ENCODE measurements at places on chromosomes 7 and 10. TPM values are rescaled to one million over a fixed set of nuclear protein-coding genes. Genes with fewer than 3 reads are reported as not detected.

The FASTK gene
- total RNA-seq, result 121 TPM

GRCh38 chr10:47288916-47289495 lies 11.0 kb upstream of the GDF10 start:
- peak; percentile 34 for DNase-seq

The CHCHD2 gene
- total RNA-seq, result 323 TPM

DNA sequence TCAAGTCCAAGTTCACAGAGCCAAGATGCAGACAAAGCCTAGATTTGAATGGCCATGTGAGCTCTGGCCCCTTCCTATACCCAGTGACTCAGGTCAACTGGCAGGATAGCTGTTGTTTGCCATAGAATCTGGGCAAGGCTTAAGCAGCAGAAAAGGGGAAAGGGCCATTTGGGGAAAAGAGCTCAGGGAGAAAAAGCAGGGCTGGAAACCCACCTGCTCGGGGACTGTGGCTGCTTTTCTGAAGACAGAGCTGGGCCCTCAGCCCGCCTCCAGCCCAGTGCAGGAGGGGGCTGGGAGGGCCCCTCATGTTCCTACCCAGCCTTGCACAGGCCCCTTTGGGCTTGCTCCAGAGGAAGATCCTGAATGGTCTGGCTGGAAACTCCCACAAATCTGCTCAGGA lies 32.6 kb upstream of the HABP2 start:
- DNase-seq, result no peak

GRCh38 chr10:100303724-100304319 lies 17.3 kb upstream of the BLOC1S2 start:
- DNase-seq, result no peak

DNA sequence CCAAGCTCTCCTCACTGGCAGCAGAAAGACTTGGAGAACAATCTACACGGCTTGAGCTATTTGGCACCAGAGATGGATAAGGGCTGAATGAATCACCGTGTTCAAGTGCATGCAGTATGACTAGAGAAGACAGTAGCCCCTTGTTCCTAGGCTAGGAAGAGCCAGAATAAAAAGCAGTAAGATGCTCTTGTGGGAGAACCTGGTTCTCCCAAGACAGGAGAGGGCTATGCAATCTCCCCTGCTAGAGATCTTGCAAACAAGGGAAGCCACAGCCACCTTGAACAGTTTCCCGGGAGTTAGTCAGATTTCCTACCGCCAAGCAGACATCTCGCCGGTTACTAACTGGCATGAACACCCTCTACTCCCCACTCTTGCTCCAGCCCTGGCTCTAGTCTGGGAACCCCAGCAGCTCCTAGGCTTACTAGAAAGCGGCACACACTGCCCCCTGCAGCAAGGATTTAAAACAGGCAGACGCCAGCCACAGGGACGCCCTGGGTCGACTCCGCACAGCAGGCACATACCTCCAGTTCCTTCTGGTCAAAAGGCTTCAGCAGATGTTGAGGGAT lies 107.3 kb downstream of the SMURF1 start:
- DNase-seq, result no peak

The ITGB8 gene
- total RNA-seq, result 7.9 TPM

DNA sequence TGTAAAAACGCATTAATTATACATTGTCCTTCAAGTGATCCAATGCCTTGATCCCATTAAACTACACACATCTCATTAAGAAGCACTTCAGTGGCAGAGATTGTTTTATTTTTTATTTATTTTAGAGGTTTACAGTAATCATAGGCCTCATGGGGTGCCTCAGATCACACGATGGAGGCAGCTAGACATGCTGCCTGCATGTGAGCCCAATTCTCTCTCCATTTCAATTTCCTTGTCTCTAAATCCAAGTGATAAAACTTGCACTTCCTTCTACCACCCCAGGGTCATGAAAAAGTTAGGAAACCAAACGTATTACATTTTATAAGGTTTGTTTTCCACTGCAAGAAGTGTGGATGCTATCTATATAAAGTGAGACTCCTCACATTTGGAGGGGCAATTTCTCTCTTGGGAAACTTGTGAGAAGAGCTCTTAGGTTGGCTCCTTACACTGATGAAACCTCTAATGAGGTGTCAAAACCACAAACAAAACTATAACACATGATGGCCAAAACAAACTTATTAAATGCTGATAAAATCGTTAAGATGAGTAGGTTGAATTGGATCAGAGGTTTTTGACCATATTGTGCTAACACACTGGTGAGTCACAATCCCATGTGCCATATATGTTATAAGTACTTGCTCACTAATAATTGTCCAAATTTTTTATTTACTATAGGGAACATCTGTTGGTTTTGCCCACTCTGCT lies 22.3 kb upstream of the XPNPEP1 start:
- no peak for DNase-seq

The PHYHIPL gene
- not detected for total RNA-seq

GRCh38 chr10:129605266-129605985 lies 138.4 kb downstream of the MGMT start:
- DNase-seq, result no peak

The CXCL12 gene
- 288 TPM for total RNA-seq

GRCh38 chr10:14456870-14457266 lies 126.1 kb upstream of the FRMD4A start:
- DNase-seq, result no peak

- DNase-seq, result no peak
These were observed 172.5 kb downstream of the VTI1A start for GRCh38 chr10:112619556-112619955.

- no peak for DNase-seq
These were observed 13.3 kb downstream of the PARP12 start for GRCh38 chr7:140049339-140050024.

The C10orf62 gene
- not detected for total RNA-seq

DNA sequence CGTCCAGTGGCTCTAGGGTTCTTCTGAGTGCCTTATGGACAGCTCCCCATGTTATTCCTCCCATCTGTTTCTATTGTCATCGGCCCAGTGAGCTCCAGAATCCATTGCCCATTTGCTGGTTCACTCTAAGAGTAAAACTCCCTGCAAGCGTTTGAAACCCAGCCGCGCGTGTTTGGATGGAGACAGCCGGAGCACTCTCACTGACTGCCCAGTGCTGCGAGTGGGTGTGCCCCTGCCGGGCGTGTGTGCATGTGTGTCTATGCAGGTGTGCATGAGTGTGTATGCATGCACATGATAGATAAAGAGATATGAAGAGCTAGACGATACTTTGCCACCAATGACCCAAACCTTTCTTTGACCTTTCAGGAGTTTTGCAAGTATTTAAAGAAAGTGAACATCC lies 347.2 kb upstream of the MKI67 start:
- DNase-seq, result no peak

- no peak for DNase-seq
These were observed 71.9 kb upstream of the DUSP5 start for GRCh38 chr10:110425684-110426293.

DNA sequence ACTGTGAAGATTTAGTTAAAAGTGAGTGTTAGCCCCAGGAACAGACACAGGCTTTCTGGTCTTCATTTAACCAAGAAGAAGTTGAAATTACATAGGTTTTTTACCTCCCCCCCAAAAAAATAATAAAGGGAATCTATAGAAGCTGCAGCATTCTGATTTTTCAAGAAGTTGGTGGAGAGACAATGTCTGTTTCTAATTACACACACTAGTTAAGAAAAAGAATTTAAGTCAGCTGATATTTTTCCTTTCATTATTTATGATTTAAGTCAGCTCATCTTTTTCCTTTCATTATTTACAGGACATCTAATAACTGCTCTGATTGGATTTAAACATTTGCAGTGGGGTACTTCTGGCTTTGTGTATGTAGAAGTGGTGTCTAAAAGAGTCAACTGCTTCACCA lies 201.4 kb upstream of the NRP1 start:
- no peak for DNase-seq

- DNase-seq, result peak; percentile 21
These were observed 308.8 kb downstream of the PTPRN2 start for GRCh38 chr7:158278745-158279320.

The NRP1 gene
- 122 TPM for total RNA-seq

DNA sequence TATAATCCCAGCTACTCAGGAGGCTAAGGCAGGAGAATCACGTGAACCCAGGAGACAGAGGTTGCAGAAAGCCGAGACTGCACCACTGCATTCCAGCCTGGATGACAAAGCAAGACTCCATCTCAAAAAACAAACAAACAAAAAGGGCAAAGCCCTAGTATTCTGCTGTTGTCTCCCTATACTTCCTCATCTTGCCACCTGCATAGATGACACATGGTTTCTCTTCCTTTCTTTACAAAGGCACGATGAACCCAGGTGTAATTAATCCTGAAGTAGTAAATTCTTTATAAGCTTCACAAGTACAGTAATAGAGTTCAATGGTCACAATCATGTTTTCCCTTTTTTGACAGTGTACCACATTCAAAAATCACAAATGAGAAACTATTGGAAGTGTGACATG lies 9.8 kb upstream of the ZNF727 start:
- DNase-seq, result no peak

The SORBS1 gene
- total RNA-seq, result 416 TPM

- no peak for DNase-seq
These were observed 57.3 kb upstream of the GSAP start for GRCh38 chr7:77473229-77474005.

The FRAT1 gene
- 5.2 TPM for total RNA-seq

DNA sequence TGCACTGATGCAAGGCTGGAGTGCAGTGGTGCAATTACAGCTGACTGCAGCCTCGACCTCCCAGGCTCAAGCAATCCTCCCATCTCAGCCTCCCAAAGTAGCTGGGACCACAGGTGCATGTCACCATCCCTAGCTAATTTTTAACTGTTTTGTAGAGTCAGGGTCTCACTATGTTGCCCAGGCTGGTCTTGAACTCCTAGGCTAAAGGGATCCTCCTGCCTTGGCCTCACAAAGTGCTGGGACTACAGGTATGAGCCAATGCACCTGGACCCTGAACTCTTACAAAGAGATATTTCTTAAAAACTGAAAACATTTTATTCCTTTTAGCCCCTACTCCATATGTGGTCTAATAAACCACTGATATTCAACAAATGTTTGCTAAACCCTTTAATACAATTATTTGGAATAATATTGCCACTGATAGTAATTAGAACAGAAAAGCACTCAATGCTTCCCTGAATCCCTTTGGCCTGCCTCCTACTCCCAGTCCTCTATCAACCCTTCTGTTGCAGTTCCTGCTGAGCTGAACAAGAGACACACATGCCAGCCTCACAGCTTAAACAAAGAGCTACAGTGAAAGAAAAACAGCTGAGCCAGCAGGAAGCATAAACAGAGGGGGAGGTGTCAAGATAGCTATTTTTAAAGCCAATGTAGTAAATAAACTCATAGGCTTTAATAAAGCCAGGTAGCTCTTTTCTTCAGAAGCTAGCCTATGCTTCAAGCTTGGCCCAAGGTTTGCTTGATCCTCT lies 7.0 kb upstream of the GNAI1 start:
- DNase-seq, result no peak

The CDK1 gene
- not detected for total RNA-seq

The SUN3 gene
- total RNA-seq, result not detected

The TRIM50 gene
- not detected for total RNA-seq

DNA sequence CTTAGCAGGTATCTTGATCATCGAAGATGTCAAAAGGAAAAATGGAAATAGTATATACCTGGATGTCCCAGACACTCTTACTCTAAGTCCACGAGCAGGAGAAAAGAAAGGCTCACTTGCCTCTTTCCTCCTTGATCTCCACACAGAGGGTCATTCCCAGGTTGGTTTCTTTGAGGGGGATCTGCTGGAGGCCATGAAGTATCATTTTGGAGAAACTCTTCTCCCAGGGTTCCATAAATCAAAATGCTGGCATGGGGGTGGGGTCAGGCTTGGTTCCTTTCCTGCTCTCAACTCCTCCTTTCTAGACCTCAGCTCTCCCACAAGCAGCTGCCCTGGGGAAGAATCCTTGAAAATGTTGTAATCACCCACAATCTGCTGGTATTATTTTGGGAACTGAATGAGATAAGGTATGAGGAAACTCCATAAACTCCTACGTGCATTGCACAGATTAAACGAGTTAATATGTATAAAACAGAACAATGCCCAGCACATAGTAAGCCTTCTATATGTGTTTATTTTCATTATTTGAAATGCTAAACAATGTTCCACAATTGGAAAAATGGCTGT lies 54.4 kb downstream of the PRKCQ start:
- no peak for DNase-seq

DNA sequence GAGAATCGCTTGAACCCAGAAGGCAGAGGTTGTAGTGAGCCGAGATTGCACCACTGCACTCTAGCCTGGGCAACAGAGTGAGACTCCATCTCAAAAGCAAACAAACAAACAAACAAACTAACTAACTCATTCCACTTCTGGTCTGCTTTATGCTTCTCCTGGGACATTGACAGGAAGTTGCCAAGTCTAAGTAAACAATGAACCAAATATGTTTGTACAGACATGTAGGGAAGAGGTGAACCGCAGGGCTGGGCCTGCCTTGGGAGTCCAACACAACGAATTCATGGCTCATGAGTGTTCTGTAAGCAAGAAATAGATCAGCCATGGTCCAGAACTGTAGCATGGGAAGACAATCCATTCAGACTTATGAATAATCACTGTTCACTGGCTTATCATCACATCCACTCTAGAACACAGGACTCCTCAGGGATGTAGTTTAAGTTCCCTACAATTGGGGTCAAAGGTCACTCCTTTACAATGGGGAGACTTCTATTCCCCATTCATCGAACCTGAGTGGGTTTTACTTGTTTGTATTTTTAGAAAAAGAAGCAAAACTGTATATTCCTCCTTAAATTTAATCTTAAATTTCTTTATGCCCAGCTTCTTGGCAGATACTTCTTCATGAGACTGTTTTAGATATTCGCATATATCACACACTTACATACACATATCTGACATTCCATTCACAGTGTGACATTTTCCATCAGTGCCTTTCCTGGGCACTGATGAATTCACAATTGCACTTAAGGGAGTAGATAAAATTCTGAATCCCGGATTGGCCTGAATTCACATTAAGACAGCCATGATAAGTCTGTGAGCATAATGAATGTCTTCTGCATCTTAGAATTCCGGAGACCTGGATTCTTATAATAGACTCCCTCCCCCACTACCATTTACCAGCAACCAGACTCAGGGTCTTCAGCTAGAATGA lies 159.1 kb upstream of the EEPD1 start:
- DNase-seq, result no peak

- DNase-seq, result no peak
These were observed 81.4 kb downstream of the PRPF18 start for GRCh38 chr10:13668126-13668525.

- no peak for DNase-seq
These were observed 413.9 kb upstream of the AUTS2 start for GRCh38 chr7:69184339-69184738.

DNA sequence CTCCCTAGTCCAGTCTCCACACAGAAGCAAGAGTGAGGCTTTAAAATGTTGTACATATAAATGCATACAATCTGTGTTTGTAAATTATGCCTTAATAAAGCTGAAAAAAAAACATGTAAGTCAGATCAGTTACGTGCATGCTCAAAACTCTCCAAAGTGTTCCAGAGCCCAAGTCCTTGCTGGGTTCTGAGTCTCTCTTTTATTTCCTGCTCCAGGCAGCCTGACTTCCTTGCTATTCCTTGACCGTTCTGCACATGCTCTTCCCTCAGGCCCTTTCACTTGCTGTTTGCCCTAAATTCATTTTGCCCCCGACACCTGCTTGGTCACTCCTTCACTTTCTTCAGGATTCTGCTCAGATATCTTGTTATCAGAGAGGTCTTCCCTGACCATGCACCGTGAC lies 770.1 kb downstream of the PHTF2 start:
- no peak for DNase-seq

GRCh38 chr10:65213170-65213569 lies 1692.0 kb downstream of the REEP3 start:
- no peak for DNase-seq

- no peak for DNase-seq
These were observed 494.2 kb upstream of the GALNT17 start for GRCh38 chr7:70637726-70638125.

The LRRC18 gene
- total RNA-seq, result not detected

- DNase-seq, result no peak
These were observed 141.4 kb downstream of the PLPP4 start for GRCh38 chr10:120598386-120598785.
